ENCODE measurements at places on chromosomes 4 and X. TPM values are rescaled to one million over a fixed set of nuclear protein-coding genes. Genes with fewer than 3 reads are reported as not detected.

The PCDH19 gene
- 1.8 TPM for total RNA-seq

The PDGFRA gene
- total RNA-seq, result 130 TPM

The BMX gene
- total RNA-seq, result 3.9 TPM

The IL13RA2 gene
- total RNA-seq, result 0.32 TPM

GRCh38 chr4:4789462-4789861 is 70.0 kb upstream of the MSX1 start:
- no peak for DNase-seq

DNA sequence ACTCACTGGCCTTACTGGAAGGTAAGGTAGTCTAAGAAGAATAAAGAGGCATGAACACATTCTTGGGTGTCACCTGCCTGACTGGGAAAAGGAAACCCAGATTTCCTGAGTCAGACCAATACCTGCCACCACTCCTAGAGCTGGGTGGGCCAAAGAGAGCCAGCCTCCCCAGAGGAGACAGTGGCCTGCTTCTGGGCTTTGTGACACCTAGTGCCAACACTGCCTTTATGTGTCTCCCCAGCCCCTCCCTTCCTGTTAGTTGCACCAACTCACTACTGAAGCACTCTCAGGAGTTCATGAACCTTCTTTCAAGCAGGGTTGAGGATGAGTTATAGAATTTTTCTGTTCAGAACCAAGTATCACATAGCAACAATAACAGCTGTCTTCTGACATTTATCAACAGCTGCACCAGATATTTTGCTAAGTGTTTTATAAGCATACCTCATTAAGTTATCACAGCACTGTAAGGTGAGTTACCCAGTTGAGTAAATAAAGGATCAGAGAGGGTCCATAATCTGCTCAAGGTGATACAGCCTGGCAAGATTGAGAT is 77.6 kb upstream of the ETNPPL start:
- no peak for DNase-seq

GRCh38 chrX:44344687-44345086 is 1.2 kb upstream of the EFHC2 start:
- no peak for DNase-seq

- DNase-seq, result no peak
Observed at GRCh38 chr4:19774690-19775256, 476.9 kb upstream of the SLIT2 start.

DNA sequence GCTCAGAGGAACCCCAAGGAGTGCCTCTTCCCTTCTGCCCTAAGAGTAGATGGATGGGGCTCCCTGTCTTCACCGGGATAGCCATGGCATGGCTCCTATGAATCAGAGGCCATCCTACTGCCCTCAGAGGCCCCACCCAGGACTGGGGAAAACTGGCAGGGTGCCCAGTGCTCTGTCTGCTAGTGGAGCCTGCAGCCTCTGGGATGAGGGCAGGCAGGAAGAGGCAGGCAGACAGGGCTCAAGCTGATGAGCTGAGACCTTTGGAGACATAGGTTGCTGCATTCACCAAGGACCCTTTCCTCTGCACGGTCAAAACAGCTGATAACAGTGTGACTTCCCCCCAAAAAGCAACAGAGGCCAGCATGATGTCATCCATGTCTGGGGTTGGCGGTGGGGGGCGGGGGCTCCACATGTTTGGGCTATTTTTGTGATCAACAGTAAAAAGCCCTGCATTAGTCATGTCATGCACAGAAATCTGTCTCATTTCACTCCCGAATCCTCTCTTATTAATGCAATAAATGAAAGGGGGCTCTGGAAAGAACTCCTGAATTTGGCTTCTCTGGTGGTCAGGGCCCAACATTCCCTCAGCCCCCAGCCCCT is 207.6 kb upstream of the MAMLD1 start:
- DNase-seq, result no peak

DNA sequence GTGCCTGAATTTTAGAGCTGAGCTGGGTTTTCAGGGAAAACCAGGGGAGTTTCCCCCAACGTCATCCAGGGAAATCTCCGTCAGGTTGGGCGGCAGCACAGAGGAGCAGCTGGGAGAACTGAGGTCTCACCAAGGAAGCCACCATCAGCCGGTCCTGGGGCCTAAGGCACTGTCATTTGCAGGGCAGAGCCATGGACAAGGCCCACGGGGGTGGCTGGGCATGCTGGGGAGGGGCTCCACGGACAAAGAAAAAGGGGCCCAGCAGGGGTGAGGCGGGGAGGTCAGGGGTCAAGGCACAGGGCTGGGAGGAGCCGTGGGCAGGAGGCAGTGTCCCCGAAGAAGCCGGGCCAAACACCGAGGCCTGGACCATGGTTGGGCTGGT is 109.8 kb downstream of the HMX1 start:
- peak; percentile 27 for DNase-seq

- no peak for DNase-seq
Observed at GRCh38 chr4:147398556-147398955, 82.3 kb upstream of the EDNRA start.

DNA sequence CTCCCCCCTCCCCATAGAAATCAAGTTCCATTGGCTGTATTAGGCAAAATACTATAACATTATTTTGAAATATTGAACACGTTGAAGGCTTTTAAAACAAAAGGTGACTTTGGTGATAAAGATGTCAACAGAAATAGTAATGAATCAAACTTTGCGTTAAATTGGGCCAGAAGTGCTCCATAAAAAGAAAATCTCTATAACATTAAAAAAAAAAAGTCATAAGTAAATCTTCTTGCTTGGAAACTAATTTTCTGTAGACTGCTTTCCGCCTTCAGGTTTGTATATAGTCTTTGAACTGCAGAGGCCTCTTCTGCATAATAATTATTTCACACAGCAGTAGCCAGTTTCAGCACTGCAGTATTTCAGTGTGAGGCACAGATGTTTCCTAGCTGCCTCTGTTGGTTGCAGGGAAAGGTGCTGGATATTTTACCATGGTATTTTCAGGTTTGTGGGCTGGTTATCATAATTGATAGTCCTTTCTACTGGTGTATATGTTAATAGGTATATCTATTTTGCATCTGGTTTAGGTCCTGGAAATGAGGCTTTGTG is 158.9 kb downstream of the KDM6A start:
- DNase-seq, result no peak

GRCh38 chrX:107675823-107676555 is 47.7 kb downstream of the PRPS1 start:
- no peak for DNase-seq

- DNase-seq, result no peak
Observed at GRCh38 chrX:153732401-153732800, 7.7 kb downstream of the ABCD1 start.

GRCh38 chr4:37389967-37390580 is 145.5 kb downstream of the NWD2 start:
- no peak for DNase-seq

DNA sequence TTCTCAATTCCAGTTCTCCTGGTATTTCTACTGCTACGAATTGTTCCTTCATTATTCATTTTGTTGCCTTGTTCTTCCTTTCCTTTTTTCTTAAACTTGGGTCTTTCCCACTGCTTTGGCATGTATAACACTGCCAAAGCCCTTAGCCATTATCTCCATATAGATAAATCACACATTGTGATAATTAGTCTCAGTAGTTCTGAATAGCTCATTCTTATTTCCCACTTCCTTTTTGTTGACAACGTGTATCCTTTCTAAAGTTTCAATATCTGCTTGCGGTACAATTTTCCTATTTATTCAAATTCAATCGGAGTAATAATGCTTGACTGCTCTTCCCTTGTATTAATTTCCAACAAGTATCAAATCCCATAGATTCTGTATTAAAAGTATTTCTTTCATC is 14.5 kb upstream of the CAMK2D start:
- no peak for DNase-seq

- no peak for DNase-seq
Observed at GRCh38 chr4:74395633-74396032, 30.7 kb downstream of the EREG start.

DNA sequence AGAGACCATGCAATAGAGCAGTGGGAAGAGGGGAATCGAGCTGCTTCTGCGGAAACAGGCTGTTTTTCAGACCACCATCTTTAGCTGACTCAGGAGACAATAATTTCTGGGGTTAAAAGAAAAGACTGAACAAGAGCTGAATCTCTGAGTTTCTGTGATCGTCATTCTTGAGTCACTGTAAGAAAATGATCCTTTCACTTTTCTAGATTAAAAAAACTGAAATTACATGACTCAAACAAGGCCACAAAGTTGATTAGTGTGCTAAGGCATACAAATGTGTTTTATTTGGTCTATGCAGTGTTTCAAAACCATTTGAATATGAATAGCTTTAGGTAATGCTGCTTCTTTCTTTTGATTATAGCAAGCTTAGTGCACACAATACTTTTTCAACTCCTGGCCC is 194.4 kb upstream of the RPL34 start:
- no peak for DNase-seq

DNA sequence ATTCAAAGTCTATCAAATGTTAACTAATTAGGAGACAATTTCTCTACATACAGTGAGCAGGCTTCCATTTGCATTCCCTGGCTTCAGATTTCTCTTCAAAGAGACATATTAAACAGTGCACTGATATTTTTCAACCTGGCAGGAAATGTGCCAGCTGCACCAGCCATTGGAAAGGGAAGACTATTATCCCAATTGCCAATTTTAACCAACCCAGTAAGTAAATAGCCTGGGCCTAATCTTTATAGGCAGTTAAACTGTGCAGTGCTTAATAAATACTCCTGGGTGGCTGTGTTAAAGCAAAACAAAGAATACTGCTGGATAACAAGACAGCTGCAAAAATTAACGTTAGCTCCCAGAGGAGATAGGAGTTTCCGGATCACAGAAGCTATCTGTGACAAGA is 111.9 kb upstream of the GALNT7 start:
- no peak for DNase-seq

DNA sequence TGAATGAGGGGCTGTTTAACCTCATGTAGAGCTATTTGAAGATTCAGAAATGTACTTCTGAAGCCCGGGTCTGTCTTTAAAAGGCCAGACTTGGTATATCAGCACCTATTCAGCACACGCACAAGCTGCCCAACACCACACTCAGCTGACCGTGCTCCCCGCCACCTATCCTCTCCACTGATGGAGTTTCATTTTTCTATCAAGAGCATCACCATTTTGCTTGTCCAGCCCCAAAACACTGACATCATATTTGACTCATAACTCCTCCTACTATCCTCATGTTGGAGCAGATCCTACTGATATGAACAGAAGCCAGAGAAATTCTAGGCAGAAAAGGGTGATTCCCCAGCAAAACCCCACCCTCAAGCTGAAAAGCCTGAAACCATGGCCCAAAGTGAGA is 100.3 kb downstream of the SORBS2 start:
- no peak for DNase-seq

DNA sequence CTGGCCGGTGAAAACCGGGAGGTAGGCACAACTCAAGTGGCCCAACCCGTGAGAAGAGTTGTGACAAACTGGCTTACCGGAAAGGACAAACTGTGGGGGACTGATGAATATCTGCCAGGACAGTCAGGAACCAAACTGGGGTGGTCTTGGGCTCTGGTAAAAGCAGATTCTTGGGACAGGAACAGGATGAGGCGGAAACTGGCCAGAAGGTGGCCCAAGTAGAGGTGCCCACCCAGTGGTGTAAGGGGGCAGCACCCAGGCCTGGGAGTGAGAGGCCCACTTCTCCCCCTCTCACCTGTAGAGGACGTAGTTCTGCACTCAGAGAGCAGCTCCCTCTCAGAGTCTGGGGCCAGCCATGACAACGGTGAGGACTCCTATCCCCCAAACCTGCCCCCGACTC is 5.9 kb downstream of the CCDC120 start:
- DNase-seq, result no peak

GRCh38 chrX:145865082-145865481 is 47.5 kb downstream of the SLITRK2 start:
- DNase-seq, result no peak

- no peak for DNase-seq
Observed at GRCh38 chrX:22163326-22163725, 109.4 kb upstream of the CBLL2 start.

DNA sequence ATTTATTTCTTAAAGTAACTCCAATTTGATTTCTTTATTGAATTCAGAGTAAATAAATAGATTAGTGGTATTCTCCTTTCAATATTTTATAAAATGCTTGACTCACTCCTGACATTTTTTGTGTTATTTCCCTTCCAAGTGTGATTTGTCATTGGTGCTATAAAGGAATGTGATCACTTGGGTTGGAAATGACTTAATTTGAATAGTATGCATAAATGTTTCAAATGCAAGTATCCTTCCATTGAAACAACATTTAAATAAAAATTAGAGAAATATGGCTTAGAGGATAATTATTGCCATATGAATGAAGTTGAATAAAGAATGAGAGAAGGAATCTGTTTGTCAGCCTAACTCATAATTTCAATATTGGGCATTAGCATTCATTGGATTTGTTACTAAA is 182.7 kb downstream of the PABPC4L start:
- DNase-seq, result no peak

DNA sequence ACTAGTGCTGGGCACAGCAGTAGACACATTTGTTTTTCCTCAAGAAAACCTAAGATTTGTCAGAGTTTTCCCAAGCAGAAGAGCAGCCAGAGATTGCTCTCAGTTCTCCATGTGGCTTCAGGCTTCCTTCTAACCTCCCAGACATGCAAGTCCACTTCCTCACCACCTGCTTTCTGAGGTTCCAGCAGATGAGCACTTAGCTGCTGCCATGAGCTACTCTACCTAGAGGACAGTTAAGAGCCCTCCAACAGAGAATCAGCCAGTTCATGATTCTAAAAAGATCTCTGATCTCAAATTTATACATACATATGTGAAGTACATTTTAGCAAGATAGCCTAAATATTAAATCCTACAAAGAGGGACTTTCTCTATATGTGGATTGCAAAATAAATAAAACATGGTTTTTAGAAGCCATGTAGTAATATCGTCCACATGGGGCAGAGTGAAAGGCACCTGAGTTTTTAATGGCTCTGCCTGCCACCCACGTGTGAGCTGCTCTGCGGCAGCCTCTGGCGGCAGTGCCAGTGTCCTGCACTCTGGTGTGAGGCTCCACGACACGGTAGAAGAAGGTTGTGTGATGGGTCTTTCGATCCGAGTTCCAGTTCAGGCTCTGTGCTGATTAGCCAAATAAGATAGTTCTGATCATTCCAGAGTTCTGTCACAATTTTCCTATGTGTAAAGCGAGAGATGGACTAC is 10.3 kb downstream of the CYP4V2 start:
- no peak for DNase-seq

GRCh38 chr4:99945718-99946355 is 581 bp downstream of the DNAJB14 start:
- DNase-seq, result no peak

- DNase-seq, result no peak
Observed at GRCh38 chr4:154989511-154989910, 208.4 kb downstream of the RBM46 start.

DNA sequence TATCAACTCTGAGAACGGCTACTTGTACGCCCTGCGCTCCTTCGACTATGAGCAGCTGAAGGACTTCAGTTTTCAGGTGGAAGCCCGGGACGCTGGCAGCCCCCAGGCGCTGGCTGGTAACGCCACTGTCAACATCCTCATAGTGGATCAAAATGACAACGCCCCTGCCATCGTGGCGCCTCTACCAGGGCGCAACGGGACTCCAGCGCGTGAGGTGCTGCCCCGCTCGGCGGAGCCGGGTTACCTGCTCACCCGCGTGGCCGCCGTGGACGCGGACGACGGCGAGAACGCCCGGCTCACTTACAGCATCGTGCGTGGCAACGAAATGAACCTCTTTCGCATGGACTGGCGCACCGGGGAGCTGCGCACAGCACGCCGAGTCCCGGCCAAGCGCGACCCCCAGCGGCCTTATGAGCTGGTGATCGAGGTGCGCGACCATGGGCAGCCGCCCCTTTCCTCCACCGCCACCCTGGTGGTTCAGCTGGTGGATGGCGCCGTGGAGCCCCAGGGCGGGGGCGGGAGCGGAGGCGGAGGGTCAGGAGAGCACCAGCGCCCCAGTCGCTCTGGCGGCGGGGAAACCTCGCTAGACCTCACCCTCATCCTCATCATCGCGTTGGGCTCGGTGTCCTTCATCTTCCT is 2.7 kb downstream of the PCDH10 start:
- DNase-seq, result no peak
